ENCODE measurements at places on chromosomes 13 and 19.
A peak's percentile ranks its signal among the peaks of the same experiment; 100 is the strongest.

DNA sequence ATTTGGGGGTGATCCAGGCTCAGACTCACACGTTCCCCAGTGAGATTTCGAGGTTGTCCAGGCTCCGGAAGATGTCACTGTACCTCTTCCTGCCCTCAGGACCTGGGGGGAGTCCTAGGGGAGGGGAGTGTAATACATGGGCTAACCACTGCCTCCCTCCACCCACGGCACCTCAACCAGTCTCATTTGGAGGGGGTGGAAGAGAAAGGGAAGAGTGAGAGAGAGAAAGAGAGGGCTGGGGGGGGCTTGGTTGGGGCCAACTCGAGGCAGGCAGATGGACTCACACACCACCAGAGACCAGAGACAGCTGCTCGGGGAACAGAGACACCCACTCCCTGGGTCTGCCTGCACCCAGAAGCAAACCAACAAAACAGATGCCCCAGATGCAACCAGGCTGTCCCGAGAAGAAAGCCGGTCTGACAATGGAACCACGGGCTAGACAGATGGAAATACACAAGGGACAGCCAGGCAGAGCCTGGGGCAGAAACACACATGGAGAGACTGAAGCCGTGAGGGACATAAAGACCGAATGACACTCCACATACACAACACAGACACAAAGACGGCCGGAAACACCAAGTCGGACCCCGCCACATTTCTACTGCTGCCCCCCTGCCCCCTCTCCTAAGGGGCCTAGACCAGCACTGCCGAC, 825 bp downstream of the GMIP start:
- DNase-seq: no peak

GRCh38 chr13:49545661-49546060, 39.7 kb downstream of the RCBTB1 start:
- DNase-seq: no peak

GRCh38 chr13:43782686-43783085, 4.1 kb downstream of the ENOX1 start:
- DNase-seq: no peak

- no peak for DNase-seq
These were observed 74.6 kb downstream of the CBY2 start for GRCh38 chr13:45776748-45777147.

- DNase-seq: no peak
These were observed 7.7 kb downstream of the IRGC start for GRCh38 chr19:43723588-43723987.

DNA sequence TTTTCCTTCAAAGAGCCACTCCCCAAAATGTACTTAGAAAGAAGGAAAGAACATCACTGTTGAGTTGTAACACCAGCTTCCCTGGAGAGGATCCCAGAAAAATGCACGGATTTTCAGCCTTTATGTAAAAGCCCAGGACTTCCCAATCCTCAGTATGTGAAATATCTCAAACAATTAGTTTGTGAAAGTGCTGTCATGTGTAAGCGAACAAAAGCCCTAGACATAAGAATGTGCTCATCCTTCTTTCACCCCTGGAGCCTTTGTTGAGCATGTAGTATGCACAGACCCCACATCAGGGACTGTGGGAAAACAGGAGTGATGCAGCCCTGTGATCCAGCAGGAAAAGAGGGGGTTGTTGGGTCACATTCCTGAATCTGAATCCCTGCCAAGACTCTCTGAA, 441.4 kb upstream of the ZNF507 start:
- DNase-seq: no peak

DNA sequence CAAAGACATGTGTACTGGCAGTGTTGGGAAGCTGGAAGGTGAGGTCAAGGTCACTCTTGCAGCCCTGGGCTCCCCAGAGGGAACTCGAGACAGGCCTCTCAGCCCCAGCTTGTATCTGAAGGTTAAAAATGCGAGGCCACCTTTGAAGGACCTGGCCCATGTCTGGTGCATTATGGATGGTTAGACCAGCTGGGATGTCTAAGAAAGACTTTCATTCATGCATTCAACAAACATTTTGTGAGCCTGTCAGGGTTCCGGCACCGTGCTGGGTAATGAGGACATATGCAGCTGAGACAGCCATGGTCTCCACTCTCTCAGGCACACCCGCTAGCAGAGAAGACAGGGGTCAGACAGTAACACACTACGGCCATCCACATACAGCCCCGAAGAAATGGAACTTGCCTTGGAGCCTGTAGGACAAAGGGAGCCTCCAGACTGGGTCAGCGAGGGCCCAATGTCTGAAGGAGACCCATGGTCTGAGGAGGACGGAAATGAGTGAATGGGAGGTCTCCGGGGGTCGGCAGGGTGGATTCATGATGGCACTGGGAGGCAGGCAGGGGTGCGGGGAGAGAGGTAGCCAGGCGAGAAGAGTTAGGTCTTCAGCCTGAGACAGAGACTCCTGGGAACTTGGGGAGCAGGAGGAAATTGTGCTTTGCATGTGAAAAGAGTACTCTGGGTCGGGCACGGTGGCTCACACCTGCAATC, 19.0 kb downstream of the VSTM2B start:
- DNase-seq: no peak

DNA sequence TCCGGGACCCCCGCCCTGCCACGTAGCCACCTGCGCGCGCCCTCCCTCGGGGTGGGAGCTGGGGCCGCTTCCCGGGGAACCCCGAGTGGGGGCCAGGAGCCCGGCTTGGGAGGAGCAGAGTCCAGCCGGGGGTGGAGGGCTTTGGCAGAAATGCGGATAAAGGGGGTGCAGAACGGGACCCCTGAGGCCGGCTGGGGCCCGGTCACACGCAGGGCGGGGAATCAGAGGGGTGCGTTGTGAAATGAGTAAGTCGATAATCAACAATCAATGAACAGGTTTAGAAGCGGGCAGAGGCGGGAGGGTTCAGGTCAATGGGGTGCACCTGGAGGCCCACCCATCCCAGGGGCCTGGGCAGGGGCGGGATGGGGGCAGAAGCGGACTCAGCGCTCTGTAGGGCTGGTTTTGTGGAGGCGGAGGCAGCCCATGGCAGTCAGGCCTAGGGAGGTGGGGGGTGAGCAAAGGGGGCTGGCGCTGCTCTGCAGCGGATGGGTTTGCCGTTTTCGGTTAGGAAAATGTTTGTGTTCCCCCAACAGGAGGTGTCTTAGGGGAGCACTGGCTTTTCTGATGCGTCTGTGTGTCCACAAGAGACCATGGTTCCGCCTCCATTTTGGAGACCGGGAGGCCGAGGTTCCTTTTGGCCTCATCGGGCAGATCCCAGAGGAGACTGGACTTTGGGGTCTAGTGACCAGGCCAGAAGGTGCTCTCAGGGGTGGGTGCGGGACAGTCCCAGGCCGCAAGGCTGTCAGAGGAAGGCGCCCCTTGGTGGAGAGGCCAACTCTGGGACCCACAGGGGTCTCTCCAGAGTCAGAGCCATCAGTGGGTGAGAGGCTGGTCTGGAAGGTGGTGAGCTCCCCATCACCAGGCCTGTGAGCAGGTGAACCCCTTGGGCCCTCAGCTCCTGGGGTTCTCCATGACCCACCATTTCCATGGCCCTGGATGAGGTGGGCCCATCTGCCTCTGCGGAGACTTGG, 683 bp upstream of the DIRAS1 start:
- no peak for DNase-seq

GRCh38 chr13:71477735-71478134, 389.3 kb downstream of the DACH1 start:
- no peak for DNase-seq

GRCh38 chr19:42352301-42353259, 27.1 kb downstream of the MEGF8 start:
- DNase-seq: no peak

DNA sequence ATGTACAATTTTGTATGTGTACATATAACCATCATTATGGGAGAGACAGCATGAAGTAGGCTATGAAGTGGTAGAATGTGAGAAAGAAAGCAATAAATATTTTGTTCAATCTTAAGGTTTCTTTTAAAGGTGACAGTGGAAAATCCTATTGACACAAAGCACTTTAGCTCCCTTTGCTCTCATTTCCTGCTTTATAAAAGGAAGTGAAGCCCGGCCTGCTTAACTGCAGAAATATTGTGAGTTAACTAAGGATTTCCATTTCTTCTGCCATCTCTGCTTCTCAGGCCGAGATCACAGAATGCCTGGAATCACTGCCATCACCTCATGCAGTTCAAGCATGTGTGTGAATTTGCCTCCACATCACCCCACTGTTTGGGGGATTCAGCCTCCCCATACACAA, 83.5 kb downstream of the FRY start:
- DNase-seq: no peak

DNA sequence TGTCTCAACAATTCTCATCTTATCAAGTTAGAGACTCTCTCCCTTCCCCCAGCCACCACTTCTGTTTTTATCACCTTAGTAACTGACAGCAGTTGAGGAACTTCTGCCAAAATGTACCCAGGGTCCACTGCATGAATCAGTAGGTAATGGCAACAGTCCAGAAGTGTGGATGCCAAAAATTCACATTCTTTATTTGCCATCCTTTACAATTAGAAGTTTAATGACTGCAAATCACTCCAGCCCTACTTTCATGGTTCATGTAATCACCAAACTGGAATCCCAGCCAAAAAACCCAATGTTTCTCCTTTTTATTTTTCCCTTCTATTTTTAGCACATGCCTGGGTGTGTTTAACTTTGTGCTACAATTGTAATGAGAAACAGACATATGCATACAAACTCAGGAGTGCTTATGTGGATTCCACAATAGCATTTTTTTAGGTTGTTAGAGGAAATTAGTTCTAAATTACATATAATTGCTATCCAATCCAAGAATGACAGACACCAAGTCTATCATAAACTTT, 243.5 kb downstream of the RGCC start:
- DNase-seq: no peak

- DNase-seq: no peak
These were observed 71.5 kb downstream of the DNAJC15 start for GRCh38 chr13:43094901-43095300.

GRCh38 chr13:107203146-107203847, 635.4 kb upstream of the ARGLU1 start:
- DNase-seq: no peak

DNA sequence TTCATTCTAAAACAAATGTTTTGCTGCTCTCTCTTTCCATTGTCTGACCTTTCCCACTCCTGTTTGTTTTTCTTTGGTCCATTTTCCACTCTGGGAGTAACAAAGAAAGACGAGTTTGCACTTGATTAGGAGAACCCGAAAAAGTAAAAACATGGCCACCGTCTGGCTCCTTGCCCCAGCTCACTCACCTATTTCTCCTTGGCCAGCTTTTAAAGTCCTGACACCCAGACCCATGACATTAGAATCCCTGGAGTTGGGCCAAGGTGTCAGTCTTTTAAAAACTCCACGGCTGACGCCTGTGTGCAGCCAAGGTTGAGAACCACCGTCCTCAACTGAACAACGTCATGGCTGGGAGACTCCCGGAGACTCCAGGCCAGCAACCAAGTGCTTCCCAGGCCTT, 63.6 kb upstream of the FLT1 start:
- no peak for DNase-seq

- no peak for DNase-seq
These were observed 184.5 kb upstream of the SERP2 start for GRCh38 chr13:44189085-44189484.

DNA sequence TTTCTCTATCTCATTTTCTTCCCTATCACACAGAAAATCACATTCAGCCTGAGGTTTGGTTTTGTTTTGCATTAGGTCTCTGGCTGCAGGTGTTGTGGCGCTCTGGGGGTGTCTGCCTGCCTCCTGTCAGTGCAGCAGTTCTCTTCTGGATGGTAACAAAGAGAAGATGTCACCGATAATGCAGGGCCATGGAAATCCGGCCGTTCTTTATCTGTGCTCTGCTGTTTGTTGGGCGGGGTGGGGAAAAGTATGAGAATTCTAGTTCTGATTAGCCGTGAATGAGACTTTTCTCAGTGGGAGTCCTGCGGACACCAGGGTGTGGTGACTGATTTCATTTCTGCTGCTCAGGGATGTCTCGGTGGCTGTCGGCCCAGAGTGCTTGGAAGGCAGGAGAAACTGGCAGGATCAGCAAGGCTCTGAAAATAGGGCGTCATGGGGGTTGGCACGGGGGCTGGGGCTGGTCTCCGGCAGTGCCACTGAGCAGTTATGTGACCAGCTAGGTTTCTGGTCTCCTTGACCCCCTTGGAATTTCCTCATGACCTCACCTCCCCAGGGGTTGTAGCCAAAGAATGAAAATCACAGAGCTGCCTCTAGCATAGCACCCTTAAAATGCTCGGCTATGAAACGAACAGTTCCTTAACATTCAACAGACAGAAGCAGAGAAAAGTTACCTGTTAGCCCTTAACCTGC, 5.0 kb downstream of the RNF113B start:
- DNase-seq: no peak

GRCh38 chr19:16327501-16327900, 2.9 kb downstream of the KLF2 start:
- no peak for DNase-seq

- peak; percentile 10 for DNase-seq
These were observed 47.2 kb downstream of the ZAR1L start for GRCh38 chr13:32267836-32268439.

GRCh38 chr13:34591129-34591528, 350.9 kb upstream of the NBEA start:
- DNase-seq: no peak

GRCh38 chr13:30871588-30872275, 34.3 kb upstream of the MEDAG start:
- no peak for DNase-seq

GRCh38 chr13:49827336-49827735, 34.9 kb upstream of the KPNA3 start:
- DNase-seq: no peak

DNA sequence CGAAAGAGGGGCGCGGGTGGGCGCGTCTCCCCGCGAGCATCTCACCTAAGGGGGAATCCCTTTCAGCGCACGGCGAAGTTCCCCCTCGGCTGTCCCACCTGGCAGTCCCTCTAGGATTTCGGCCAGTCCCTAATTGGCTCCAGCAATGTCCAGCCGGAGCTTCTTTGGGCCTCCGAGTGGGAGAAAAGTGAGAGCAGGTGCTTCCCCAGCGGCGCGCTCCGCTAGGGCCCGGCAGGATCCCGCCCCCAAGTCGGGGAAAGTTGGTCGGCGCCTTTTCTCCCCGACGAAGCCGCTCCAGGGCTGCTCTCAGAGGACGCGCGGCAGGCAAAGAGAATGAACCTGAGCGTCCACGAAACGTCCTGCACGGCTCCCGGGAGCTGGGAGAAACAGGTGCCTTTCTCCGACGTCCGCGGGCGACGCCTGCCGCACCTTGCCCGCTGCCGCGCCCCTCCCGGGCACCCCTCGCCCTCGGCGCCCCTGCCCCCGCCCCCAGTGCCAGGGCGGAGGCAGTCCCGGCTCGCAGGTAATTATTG, 366 bp upstream of the KL start:
- no peak for DNase-seq

GRCh38 chr13:98653463-98653985, 76.6 kb upstream of the STK24 start:
- peak; percentile 58 for DNase-seq

GRCh38 chr13:111061358-111062045, 53.6 kb upstream of the ARHGEF7 start:
- no peak for DNase-seq

GRCh38 chr13:44565881-44566280, 10.2 kb downstream of the TSC22D1 start:
- DNase-seq: no peak

Data from stimulated activated CD4-positive, alpha-beta T cell treated with anti-CD3 and anti-CD28 coated beads, TNF-alpha, amount 100 ng/mL, for 48 hours (primary cell).